C1 segment of cervical spinal cord (tissue), 14 donors: ENCODE measurements at places on chromosomes 1 and 21.
A peak's percentile ranks its signal among the peaks of the same experiment; 100 is the strongest.

DNA sequence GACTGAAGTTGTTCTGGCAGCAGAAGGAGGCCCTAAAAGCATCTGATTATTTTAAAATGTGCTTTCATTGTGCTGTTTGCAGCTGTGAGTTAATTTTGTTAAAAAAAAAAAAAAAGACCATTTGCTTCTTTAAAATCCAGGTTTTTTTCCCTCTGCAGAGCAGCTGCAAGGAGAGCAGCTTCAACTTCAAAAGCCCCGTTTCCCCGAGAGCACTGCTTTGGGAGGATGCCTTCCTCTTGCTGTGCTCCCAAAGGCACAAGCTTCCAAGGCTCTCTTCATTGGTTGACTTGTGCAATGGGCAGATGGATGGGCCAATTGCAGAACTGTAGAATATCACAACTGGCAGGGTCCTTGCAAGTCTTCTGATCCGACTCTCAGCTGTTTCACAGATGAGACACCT, 459.2 kb upstream of the PKN2 start:
- DNase-seq: no peak

DNA sequence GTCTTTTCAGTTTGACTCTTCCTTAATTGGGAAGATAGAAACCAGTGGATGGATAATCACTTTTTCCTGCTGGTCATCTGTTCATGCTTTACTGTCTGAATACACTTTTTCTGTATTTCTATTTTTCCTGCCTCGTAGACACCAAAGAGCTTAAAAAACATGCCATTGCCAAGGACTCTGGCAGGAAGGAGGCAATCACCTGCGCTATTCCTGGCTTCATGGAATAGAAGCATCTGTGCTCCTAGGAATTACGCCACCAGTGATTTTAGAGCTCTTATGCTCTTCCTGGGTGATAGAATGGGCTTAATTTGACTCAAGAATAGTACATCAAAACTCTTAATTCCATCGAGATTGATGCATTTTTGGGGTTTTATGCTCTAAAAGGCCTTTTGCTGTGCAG, 15.7 kb downstream of the OR2B11 start:
- no peak for DNase-seq

DNA sequence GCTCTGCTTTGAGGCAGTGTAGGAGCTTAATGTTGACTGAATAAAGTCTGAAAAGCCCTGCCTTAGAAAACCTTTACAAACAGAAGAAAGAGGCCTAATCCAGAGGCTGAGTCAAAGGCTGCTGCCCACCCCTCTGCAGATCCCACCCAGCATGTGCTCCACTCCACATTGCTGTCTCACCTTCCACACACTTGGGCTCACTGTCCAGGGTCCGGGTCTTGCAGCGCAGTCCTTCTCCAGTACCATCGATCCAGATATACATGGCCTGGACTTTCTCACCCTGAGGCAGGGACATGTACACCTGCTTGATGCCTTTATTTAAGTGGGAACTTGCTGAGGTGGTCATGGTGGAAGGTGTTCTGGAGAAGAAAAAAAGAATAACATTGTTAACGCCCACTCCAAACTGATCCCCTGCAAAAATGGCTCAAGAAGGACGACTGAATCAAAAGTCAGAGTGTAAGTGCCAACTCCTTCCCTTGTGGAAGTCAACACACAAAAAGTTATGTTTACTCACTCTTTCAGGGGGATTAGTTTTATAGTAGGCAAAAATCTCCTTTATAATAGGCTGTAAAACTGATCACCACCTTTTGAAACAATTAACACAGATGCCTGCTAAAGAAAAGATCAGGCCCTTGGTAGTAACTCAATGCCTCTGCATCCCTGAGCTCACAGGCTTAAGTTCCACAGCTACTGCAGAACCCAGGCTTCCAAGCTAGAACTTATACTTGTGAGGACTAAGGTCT, 3.0 kb downstream of the GLUL start:
- DNase-seq: no peak

- no peak for DNase-seq
Observed at GRCh38 chr1:61247051-61247825, 164.9 kb downstream of the NFIA start.

- DNase-seq: no peak
Observed at GRCh38 chr1:63917571-63918417, 144.0 kb downstream of the ROR1 start.

DNA sequence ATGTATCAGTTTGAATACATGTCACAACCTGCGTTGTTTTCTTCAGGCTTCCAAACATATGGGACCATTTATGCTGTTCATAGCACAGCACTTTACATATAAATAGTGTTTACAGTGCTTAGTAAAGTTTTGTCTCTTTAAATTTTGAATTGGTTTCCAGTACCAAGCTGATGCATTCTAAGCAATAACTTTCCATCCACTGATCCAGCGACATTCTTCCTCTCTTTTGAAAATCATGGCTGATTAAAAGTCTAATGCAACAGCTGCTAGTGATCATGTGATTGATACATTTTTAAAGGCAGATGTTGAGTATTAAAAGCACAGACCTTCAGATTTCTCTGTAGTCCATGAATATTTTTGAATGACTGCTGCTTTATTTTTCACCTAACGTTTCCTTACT, 154.9 kb downstream of the PTPRC start:
- no peak for DNase-seq

GRCh38 chr1:21906173-21907078, 30.7 kb downstream of the HSPG2 start:
- DNase-seq: no peak

GRCh38 chr1:55861676-55862340, 646.6 kb upstream of the USP24 start:
- no peak for DNase-seq

GRCh38 chr1:107940701-107941100, 24.3 kb downstream of the VAV3 start:
- no peak for DNase-seq

- DNase-seq: peak; percentile 50
Observed at GRCh38 chr1:244049162-244050013, 1.7 kb upstream of the ZBTB18 start.

- DNase-seq: no peak
Observed at GRCh38 chr1:156213644-156213966, 798 bp downstream of the PMF1 start.

DNA sequence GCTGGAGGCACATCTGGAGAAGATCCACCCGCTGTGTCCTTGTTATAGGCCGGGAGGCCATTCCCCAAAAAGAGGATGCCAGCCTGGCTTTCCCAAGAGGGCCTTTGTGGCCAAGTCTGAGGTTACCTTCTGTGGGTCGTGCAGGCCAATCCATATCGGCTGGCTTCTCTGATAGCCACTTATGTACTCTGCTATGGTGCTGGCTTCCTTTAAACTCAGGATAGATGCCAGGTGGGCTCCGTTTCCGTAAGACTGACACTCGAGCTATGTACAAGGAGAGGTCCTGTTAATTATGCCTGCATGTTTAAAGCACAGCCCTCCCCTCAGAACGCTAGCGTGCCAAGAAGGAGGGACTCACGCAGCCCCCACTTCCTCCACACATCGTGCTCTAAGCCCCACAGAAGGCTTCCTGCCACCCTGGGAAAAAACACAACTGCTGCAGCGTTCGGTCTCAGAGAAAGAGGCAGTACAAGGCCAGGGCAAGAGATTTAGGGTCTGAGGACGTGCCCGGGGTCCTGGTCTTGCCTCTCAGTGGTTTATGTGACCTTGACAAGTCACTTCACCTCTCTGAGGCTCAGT, 11.6 kb downstream of the REG4 start:
- no peak for DNase-seq

GRCh38 chr1:25581764-25582163, 34.8 kb upstream of the MAN1C1 start:
- no peak for DNase-seq

DNA sequence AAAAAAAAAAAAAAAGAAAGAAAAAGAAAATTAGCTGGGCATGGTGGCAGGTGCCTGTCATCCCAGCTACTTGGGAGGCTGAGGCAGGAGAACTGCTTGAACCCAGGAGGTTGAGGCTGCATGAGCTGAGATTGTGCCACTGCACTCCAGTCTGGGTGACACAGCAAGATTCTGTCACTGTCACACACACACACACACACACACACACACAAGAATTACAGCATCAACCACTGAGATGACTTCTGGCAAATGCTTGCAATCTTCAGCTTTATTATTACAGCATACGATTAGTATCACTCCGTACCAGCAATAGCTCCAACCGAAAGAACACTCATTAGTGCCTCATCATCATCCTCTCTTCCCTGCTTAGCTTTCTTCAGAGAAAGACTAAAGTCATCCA, 4.6 kb downstream of the ORC1 start:
- DNase-seq: no peak

GRCh38 chr1:30232288-30232899, 491.0 kb downstream of the MATN1 start:
- DNase-seq: no peak

- DNase-seq: no peak
Observed at GRCh38 chr1:92228401-92228800, 10.7 kb downstream of the C1orf146 start.
